ENCODE measurements at places on chromosomes 2 and 18.

DNA sequence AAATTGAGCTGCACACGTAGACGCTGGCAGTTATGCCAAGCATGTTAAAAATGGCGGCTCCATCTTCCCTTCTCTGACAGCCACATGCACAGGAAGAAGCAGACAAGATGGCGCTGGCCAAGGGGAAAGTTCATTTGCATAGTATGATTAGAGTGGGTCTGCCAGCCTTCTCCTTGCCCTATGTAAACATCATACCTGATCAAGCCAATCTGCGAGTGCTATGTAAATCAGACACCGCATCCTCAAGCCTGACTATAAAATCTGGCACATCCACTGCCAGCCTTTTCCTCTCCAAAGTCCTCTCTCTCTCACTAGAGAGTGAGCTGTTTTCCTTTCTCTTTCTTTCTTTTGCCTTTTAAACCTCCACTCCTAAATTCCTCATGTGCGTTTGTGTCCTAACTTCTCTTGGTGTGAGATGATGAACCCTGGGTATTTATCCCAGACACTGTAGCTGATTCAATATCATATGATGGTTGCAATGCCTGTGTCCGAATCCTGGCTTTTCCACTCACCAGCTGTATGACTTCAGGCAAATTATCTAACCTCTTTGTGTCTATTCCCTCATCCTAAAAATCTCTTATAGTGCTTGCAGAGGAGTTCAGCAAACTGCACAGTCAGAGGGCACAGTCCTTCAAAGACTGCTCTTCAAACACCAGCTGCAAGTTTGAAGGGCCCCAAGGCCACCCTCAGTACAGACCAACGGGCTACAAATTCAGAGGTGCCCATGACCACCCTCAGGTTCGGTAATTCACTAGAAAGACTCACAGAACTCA lies 39.3 kb upstream of the ITSN2 start:
- DNase-seq, result no peak

DNA sequence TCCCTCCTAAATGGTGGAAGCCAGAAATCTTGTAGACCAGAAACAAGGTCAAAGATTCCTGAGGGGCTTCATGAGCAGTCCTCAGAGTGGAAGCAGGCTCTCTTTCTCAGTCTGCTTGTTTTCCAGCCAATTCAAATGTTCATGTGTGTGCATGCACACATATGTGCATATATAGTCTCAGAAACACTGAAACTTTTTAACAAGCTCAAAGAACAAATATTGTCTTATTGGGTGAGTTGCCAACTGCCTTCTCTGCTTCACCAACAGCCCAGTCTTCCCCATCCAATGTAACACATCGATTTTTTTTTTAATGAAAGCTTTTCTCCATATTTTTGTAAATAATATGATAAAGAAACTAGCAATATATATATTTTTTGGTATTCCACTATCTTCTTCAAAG lies 3.7 kb downstream of the CACNB4 start:
- no peak for DNase-seq

DNA sequence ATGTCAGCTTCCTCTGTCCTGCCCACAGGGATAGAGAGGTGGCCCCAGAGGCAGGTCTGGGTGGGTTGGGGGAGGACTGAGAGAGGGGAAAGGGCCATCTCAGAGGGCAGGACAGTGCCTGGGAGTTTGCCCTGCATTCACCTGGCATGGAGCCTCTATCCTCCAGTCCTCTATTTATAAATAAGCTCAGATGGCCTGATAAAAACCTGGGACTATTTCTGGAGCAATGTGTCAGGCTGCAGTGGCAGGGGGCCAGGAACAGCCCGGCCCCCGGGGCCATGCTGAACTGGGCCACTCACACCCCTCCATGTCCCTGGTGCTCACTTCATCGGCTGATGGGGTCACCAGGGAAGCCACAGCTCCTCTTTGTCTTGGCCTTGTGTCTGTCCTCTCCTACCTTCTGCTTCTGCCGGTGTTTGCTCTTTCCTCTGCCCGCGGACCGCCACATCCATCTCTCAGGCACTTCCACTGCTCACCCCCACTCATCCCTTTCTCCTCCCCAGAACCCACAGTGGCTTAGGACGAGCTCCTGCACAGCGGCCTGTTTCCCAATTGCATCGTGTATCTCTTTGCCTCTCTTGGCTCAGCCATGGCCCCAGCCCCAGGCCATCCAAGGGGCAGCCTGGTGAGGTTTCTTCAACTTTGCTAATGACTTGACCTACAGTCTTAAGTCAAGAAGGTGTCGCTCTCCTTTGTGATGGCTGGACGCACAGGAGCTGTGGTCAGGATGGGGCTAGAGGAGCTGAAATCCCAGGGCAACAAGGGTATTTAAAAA lies 38.8 kb downstream of the SCTR start:
- DNase-seq, result no peak

DNA sequence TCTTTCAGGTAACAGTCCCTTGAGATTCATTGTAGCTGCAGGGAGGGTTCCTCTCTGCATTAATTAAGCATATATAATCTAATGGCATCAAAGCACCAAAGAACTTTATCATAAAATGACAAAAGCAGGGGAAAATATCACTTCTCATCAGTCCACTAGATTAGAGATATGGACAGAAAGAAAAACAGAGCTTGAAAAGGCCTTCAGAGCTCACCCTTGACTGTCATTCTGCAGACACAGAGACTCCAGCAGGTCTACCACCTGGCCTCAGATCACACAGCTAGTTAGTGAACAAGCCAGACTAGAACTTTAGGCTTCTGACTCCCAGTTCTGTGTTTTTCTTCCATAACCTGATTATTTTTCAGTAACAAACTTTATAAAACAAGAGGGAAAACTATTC lies 88.5 kb downstream of the FIGN start:
- DNase-seq, result no peak
